ENCODE measurements at places on chromosomes 4 and X.

- DNase-seq: peak; percentile 21
Measured at GRCh38 chrX:71159335-71159734, 14.7 kb downstream of the NLGN3 start.

GRCh38 chrX:136219893-136220292 lies 31.3 kb downstream of the MAP7D3 start:
- DNase-seq: no peak

GRCh38 chr4:66636349-66636748 lies 909.0 kb downstream of the CENPC start:
- DNase-seq: no peak

GRCh38 chrX:53290441-53291041 lies 9.2 kb upstream of the IQSEC2 start:
- DNase-seq: no peak

GRCh38 chr4:182091128-182091527 lies 152.1 kb upstream of the TENM3 start:
- DNase-seq: no peak

- DNase-seq: no peak
Measured at GRCh38 chrX:110012818-110013485, 10.0 kb downstream of the TMEM164 start.

Measured in stimulated activated naive CD4-positive, alpha-beta T cell (primary cell).